ENCODE measurements at places on chromosomes 6 and 20.

DNA sequence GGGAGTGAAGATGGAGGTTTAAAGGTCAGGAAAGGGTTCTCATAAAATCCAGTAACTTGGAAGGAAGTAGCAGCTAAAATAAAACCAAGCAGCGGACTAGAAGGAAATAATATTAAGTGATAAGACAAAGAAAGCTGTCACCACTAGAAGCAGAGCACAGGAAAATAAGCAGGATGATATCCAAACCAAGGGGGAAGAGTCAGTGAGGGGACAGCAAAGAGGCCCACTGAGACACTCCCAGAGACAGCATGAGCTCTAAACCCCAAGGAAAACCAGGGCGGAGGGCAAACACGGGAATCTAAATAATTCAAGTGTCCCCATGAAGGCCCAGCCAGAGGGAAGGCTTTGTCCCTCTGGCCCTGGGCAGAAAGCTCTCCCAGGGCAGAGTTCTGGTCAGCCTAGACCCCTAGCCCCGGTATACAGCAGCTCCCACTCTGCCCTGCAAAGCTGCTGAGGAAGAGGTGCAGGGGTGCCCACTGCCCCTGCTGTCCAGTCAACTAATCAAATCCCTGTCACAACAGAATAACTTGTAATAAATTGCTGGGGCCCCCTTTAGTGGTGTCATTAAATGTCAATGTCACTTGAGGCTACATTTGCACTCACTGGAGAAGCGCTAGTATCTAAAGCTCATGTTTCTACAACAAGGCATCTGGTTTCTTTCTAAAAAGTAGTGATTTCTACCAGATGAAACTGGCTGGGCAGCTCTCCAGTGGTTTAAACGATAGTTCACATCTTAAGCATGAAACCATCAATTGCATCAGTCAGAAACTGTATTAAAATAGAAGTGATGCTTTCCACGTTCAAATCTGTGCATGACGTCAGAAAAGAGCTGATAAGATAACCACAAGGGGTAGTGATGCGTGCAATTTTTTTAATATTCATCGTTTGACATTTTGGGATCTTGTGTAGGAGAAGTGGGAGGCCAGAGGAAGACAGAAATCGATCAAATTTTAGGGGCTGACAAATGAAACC lies 13.6 kb downstream of the PDE10A start:
- no peak for DNase-seq

DNA sequence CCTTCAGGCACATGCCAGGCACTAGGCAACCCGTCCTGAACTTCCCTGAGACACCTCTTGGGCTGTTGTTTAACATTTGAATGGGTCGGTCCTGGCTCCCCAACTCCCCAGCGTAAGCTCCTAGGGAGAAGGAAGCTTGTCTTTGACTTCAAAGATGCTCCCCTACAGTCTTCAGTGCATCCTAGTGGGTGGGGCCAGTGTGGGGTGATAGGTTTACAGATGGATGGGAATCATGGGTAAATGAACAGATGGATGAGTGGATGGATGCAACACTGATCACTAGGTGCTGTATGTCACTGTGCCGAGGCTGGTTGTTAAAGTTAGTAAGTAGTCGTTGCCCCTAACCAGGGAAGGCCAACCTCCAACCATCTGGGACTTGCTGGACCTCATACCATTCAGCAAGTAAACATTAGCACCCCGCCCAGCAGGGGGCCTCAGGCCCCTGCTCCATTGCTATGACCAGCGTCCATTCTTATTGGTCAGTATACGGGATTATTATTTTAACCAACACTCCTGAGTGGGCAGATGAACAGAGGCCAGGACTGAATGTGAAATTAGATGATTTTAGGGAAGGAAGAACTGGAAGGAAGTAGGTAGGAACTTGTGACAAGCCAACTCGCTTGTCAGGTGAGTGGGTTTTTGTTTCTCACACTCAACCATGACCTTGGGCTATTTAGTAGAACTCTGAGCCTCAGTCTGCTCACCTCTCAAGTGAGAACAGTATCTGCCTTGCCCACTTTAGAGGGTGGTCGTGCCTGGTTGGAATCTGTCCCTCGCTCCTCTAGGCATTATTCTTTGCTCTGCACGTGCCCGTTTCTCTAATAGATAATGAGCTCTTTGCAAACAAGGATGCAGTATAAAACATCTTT lies 82.9 kb upstream of the FOXP4 start:
- DNase-seq = peak; percentile 16

- no peak for DNase-seq
These were observed 30.1 kb downstream of the SF3B5 start for GRCh38 chr6:144065213-144065660.

DNA sequence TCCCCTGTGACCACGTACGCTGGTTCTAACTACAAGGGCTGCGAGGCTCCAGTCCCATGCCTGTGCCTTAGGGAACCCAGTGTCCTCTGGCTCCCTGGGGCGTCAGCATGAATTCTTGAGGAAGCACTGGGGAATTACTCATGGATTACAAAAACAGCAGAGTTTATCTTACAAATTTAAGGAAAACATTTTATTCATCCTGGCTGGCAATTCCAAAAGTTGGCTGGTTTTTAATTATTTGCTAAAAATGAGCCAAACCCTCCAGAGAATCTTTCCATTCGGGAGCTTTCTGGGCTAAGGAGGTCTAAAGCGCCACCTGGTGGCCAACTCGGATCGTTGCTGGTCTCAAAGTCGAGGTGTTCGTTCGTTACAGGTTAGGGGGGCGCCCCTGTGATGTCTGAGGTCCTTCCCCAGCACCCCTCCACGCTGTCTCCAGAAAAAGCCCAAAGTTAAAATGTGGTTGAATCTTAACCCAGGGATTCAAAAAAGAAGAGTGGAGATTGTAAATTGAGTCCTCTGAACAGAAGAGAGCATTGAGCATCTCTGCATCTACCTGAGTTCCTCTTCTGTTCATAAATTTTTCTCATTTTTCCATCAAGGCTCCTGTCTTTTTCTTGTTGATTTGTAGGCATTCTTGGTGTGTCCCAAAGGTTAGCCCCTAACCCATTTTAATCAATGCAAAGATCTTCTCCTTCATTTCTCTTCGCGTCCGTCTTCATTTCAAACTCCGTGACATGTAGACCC lies 99.4 kb downstream of the BFSP1 start:
- peak; percentile 41 for DNase-seq

- DNase-seq = no peak
These were observed 3.8 kb upstream of the OGFRL1 start for GRCh38 chr6:71284785-71285184.

- DNase-seq = no peak
These were observed 41.9 kb upstream of the SRSF6 start for GRCh38 chr20:43415661-43416430.

DNA sequence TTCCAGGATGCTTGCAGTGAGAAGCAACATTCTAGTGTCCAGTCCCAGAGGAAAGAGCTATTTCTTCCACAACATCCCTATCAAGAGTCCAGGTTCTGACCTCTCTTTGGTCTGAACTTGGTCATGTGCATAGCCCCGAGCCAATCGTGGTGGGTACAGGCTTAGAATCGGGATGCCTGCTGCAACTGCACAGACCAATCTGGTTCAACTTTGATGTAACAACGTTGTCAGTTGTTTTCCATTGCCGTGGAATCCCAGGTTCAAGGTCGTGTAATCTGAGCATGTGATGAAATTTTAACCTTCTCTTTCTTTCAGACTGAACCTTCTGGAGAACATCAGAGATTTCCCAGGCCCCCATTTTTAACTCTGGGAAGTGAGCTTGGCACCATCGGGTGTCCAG lies 130.5 kb downstream of the ANKRD60 start:
- DNase-seq = no peak

GRCh38 chr20:38296433-38296832 lies 7.5 kb upstream of the BPI start:
- DNase-seq = no peak

- DNase-seq = no peak
These were observed 5.7 kb downstream of the FOXP4 start for GRCh38 chr6:41551857-41552256.

GRCh38 chr6:26064619-26065257 lies 22.5 kb upstream of the HFE start:
- DNase-seq = no peak

GRCh38 chr6:113457198-113457597 lies 399.9 kb upstream of the MARCKS start:
- no peak for DNase-seq

- DNase-seq = no peak
These were observed 198.6 kb downstream of the FOXA2 start for GRCh38 chr20:22385602-22386305.

GRCh38 chr20:58892141-58892931 lies 39.8 kb downstream of the GNAS start:
- DNase-seq = peak; percentile 62

DNA sequence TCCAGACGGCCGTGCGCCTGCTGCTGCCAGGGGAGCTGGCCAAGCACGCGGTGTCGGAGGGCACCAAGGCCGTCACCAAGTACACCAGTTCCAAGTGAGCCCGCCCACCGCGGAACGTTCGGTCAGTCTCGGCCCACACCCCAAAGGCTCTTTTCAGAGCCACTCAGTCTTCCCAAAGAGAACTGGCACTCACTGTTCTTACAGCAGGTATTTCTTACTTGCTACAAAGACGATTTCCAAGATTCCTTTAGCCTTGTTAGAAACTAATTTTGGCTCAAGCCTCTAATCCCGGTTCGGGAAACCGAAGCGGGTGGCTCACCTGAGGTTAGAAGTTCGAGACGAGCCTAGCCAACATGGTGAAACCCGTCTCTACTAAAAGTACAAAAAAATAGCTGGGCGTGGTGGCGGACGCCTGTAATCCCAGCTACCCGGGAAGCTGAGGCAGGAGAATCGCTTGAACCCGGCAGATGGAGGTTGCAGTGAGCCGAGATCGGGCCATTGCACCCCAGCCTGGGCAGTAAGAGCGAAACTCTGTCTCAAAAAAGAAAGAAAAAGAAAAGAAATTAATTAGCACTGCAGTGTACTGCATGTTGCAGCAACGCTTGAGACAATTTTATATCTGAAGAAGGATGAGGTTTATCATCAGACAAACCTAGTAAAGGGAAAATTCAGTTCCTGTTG lies 73.1 kb downstream of the OR2B2 start:
- no peak for DNase-seq

GRCh38 chr6:33886673-33887144 lies 82.9 kb upstream of the MLN start:
- DNase-seq = no peak

Measured in anterior cingulate cortex (tissue), 58 donors.